ENCODE measurements at places on chromosomes 11 and 22. TPM values are rescaled to one million over a fixed set of nuclear protein-coding genes. Genes with fewer than 3 reads are reported as not detected.

PNPLA3 gene
- 1.6 TPM for total RNA-seq

DNA sequence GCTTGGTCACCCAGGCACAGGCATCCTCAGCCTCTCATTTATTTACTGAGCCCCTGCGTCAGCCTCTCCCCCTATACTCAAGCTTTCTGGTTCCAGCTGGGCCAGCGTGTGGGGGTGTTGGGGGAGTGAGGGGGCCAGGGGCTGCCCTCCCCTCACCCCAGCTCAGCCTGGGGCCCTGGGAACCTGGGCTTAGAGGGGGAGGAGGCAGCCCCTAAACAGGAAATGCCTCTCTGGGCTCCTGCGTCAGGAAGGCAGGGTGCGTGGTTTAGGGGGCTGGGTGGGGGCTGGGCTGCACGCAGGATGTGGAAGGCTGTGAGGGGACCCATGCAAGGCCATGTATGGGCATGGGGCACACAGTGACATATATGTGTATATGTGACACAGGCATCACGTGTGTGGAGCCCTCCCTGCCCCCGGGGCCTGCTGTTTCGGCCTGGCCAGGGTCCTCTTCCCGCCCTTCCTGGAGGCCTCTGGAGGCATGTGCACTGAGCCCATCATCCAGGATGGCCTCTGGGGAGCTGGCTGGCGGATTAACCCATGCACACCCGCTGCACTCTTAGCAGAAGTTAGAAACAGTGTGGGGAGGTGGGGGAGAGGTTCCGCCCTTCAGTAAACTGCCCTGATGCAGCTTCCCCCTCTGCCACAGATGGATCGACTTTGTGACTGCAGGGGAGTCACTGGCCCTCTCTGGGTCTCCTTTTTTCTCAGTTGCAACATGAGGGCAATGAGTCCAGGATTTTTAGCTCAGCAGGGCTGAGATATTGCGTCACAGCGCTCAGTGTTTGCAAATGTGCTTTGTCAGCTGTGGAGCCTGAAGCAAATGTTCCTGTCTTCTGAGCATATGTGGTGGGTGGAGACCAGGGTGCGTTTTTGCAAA, 1.1 kb upstream of the CD248 start:
- no peak for DNase-seq

DNA sequence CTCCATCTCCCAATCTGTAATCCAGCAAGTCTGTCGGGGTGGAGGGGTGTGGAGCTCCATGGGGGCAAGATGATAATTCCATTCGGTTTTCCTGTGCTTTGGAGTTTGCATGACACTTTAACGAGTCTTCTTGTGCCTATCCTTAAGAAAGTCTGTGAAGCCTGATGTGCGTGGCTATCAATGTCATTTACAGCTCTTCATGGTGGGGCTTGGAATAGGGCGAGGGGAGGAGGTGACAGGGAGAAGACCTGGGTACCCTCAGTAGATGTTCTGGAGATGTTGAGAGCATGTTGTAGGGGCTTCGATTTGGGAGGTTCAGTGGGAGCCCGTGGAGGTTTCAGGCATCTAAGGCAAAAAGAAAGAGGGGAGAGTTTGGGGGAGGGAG, 579 bp upstream of the PHLDB1 start:
- DNase-seq = no peak

C11orf97 gene
- not detected for total RNA-seq

- no peak for DNase-seq
These were observed 1.1 kb downstream of the TLCD5 start for GRCh38 chr11:120326228-120326627.

GRCh38 chr22:45246060-45246985, 5.6 kb upstream of the KIAA0930 start:
- DNase-seq = no peak

All from omental fat pad (tissue), 4 donors.